Astrocyte of the spinal cord (primary cell): ENCODE measurements at places on chromosomes 12 and 14.
A peak's percentile ranks its signal among the peaks of the same experiment; 100 is the strongest.

- DNase-seq, result no peak
Observed at GRCh38 chr12:22284871-22285270, 49.6 kb downstream of the ST8SIA1 start.

DNA sequence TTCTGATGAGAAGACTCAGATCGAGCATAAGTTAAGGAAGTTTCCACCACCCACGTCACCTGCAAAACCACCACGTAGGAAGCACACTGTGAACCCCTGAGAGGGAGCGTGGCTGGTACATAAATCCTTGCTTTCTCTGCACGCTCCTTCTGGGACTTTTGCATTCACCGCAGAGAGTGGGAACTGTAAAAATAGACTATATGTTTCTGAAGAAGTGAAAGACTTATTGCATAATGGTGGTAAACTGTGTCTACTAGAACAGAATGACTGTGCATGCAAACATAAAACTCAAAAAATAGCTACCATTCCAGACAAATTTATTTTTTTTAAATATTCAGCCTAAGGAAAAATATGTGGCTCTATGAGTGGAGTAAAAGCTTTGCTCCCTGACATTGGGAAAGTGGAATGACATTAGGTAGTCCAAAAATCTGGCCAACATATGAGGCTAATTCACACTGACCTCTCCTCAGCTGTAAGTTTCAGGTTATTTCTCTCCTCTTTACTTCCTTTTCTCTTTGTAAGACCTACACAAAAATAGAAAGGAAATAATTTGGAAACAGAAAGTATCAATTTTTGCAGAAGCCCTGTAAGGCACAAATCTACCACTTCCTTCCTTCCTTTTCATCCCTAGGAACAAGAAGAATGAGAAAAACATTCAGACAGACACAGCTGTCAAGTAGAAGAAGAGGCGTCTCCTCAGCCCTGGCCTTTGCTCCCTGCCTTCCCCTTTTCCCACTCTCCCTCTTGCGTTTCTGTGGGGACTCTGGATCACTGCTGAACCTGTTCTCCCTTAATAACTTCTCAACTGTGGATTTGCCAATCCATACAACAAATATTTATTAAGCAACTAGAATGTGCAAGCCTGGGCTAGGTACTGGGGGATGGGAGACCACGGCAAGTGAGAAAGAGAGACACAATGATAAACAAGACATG lies 264.3 kb upstream of the FOXN3 start:
- no peak for DNase-seq

DNA sequence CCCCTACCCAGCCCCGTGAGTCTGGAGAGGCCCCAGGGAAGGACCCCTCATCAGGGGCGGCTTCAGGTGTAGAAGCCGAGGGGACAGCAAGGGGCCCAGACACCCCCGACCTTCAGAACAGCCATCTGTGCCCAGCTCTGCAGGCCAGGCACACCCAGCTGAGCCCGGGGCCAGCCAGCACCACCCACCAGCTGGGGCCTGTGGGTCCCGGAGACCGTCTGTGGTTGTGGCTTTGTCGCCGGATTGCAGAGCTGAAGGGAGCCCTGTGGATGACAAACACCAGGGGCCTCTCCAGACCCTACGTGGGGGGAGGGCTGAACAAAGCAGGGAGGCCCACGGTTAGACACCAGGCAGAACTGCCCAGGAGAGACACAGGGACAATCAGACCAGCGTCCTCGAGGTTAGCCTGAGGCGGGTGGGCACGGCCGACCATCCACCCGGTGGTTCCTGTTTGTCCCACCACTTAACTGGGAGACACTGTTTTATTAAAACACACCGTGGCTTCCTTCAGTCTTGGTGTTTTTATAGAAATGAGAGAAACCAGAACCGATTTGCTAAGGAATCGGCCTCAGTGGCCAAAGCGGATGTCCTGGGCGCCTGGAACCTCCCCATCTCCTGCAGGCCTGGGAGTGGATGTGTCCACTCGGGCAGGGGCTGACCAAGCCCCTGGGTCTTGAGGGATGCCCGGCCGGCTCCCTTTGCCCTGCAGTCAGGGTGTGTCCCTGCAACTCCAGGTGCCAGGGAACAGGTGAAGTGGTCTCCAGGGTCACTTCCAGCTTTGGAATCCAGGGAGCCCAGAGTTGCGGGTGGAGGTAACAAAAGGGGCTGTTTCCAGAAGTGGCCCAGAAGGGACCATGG lies 10.0 kb downstream of the C14orf180 start:
- no peak for DNase-seq

- no peak for DNase-seq
Observed at GRCh38 chr14:99928963-99929362, 135.8 kb downstream of the EML1 start.

DNA sequence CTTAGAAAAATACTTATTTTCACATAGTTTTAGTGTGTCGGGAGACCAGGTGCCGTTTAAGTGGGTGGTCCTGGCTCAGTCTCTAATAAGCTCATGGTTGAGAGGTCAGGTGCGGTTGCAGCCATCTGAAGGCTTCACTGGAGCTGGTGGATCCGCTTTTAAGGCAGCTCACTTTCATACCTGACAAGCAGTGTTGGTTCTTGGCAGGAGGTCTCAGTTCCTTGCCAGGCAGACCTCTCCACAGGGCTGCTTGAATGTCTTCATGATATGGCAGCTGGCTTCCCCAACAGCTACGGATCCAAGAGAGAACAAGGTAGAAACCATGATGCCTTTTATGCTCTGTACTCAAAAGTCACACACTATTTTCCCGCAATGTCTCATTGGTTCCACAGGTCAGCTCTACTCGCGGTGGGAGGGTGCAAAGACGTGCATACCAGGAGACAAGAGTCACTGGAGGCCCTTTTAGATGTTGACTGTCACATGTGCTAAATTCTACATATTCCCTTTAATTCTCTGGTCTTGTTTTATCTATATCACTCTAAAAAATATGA lies 8.0 kb upstream of the ZDHHC17 start:
- DNase-seq, result no peak

GRCh38 chr14:24196071-24197055 lies 1.1 kb upstream of the TM9SF1 start:
- DNase-seq, result peak; percentile 13

- DNase-seq, result no peak
Observed at GRCh38 chr12:1885599-1886245, 32.7 kb downstream of the CACNA2D4 start.

DNA sequence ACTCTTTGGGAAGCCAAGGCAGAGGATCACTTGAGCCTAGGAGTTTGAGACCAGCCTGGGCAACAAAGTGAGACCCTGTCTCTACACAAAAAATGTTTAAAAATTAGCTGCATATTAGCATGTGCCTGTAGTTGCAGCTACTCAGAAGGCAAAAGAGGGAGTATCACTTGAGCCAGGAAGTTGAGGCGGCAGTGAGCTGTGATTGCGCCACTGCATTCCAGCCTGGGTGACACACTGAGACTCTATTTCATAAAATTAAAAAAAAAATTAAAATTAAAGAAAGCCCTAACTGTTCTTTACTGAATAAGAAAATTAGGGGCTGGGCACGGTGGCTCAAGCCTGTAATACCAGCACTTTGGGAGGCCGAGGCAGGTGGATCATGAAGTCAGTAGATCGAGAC lies 27.0 kb downstream of the SENP1 start:
- DNase-seq, result peak; percentile 6

DNA sequence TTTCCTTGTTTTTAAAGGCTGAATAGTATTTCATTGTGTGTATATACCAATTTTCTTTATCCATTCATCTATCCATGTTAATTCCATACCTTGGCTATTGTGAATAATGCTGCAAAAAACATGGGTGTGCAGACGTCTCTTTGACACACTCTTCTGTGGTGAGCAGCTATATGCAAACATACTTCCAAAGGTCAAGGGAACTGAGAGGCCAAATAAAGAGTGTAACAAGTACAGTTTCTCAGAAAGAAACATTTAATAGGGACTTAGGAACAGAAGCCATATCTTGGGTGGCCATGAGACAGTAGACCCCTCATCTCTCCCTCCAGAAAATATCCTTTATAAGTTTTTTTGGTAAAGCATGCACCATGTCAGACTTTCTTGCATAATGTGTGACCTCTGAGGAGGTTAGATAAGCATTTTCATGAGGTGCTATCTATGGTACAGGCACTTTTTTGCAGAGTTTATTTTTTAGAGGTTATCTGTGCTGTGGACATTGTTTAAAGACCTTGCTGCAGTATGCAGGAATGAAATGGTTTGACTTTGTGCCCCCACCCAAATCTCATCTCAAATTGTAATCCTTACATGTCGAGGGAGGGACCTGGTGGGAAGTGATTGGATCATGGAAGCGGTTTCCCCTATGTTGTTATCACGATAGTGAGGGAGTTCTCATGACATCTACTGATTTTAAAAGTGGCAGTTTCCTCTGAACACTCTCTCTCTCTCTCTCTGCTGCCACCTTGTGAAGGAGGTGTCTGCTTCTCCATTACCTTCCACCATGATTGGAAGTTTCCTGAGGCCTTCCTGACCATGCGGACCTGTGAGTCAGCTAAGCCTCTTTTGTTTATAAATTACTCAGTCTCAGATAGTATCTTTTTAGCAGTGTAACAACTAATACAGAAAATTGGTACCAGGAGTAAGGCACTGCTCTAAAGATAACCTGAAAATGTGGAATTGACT lies 1202.3 kb downstream of the GALC start:
- no peak for DNase-seq

DNA sequence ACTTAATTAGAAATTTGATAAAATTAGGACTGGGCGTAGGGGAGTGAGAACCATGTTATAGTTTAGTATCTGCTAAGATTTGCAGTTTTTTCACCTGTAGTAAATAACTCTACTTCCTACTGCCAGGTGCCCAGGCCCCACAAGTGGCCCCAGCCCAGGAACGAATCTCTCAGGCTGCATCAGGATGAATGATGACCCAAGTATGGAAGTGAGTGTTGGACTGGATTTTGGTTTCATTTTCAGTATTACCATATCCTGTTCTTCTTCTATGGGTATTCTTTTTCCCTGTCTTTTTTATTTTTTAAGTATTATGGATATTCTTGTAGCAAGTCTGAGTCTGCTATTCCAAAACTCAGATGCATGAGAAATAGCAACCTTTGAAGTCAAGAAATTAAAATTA lies 120.3 kb upstream of the BCAT1 start:
- DNase-seq, result no peak

- DNase-seq, result no peak
Observed at GRCh38 chr14:77284466-77284865, 13.5 kb upstream of the NGB start.

DNA sequence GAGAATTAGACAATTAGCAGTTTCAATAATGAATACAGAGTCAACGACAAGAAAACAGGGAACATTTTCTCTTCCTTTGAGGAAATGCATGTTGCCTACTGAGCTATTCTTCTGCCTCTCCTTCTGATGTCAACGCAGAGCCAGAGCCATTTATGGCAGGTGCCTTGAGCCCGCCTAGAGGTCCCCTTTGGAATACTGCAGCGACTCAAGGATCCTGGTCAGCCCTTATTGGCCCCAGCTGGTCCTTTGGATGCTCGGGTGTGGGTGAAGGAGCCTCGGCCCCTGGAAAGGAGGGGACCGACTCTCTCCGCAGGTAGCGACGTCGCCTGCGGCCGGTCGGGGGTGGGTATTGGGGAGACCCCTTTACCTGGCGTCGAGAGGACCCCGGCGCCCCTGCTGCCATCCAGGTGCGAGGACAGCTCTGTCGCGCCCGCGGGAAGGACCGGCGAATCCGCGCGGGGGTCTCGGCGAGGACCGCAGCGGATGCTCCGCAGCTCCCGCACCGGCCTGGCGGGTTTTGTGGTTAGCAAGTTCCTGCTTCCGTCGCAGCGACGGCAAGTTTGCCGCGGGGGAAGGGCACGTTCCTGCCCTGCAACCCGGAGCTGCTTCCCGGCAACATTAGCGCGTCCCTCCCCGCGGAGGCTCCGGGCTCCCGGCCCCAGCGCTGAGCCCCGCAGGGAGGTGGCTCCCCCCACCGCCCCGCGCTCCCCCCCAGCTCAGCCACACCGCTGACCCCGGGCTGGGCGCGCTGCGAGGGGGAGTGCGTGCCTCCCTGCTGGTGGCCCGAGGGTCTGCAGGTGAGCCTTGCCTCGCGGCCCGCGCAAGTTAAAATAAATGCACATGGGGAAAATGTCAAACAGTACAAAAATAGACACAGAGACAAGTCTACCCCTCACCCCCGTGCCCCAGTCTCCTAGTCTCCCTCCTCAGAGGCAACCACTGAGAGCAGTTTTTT lies at the start of gene MANSC1:
TSS of gene MANSC1 (minus strand) at position 532 of the 955 bp plus-strand sequence. CDS start 6,928 bp downstream, outside the sequence.
- DNase-seq, result no peak

GRCh38 chr12:49092086-49092815 lies 2.4 kb downstream of the DHH start:
- peak; percentile 35 for DNase-seq

DNA sequence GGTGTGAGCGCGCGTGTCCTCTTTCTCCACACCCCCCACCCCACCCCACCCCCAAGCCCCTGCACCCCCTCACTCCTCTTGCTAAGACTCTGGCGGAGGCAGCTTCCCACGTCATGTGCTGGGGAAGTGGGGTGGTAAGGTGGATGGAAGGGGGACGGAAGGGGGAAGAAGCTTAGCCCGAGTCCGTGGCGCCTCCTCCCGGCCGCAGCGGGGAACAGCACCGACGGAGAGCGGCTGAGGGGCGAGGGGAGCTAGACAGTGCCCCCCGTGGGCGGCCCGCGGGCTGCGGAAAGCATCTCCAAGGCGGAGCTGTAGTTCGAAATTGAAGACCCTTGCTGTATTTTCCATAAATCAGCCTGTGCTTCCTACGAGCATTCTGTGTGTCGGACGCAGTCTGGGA lies 588 bp upstream of the GRIN2B start:
- no peak for DNase-seq

DNA sequence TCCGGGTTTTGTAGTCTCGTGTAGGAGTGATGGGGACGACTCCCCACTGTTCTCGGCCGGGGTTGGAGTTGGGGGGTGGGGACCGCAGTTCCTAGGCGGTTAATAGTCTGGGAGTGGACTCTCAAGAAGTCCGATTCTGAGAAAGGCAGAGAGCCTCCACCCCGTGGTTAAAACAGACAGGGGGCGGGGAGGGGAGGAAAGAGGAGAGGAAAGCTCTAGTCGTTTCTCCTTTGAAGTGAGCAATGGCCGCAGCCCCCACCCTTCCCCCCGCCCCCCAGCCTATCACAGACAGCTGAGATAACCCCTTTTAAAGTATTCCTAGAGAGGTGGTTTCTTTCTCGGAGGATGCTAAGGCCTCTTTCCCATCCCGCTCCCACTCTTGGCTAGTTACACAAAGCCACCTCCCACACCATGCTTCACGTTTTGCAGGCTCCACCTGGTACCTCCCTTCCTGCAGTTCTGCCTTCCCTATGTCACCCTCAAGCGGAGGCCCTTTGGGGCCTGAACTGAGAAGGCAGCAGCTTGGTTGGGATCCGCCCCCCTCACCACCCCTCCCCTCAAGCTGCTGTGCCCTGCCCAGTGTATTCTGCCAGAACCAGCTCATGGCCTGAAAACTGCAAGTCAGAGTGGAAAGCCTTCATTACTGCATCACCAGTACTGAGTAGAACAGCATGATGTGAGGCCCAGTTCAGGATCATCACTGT lies 853 bp downstream of the USP5 start:
- peak; percentile 79 for DNase-seq

DNA sequence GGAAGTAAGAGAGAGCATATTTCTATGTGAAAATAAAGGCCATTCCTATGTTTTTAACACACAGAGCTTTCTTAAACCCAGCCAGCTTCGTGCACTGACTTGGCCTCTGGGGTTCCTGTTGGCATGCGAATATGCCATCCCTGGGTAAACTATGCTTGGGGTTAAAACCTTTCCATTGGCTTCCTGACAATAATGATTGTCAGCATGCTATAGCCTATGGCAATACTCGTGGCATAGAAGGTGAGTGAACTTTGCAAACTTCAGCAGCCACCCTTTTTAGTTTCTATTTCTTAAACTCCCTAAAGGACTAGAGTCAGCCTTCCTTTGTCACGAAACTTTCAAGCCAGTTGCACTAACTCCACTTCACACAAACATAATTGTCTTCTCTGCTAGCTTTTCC lies 148.4 kb upstream of the RGS6 start:
- no peak for DNase-seq
